Renal cortex interstitium (tissue), 15 donors: ENCODE measurements at places on chromosomes 16 and 17. TPM values are rescaled to one million over a fixed set of nuclear protein-coding genes. Genes with fewer than 3 reads are reported as not detected.
A peak's percentile ranks its signal among the peaks of the same experiment; 100 is the strongest.

The ARHGDIG gene
- 6.1 TPM for polyA plus RNA-seq

The FSCN2 gene
- polyA plus RNA-seq: 1.2 TPM

The DPEP3 gene
- polyA plus RNA-seq: not detected

The EVI2B gene
- 3.1 TPM for polyA plus RNA-seq

GRCh38 chr16:14302031-14302398 is 230.9 kb downstream of the MRTFB start:
- DNase-seq: peak; percentile 51

DNA sequence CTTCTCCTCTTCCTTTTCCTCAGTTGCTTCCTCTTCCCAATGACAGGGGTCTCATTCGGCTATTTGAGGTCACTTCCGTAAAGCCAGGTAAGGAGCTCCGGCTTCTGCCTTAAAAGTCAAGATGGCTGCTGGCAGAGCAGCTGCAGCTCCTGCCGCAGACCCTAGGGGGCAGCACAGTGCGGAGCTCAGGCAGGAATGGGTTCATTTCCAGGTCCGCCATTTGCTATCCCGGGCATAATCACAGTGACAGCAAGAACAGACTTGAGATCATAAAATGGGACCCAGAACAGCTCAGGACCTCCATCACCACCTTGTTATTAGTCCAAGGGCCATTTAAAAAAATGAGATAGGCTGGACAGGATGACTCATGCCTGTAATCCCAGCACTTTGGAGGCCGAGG is 199.5 kb downstream of the ZNF18 start:
- DNase-seq: no peak

DNA sequence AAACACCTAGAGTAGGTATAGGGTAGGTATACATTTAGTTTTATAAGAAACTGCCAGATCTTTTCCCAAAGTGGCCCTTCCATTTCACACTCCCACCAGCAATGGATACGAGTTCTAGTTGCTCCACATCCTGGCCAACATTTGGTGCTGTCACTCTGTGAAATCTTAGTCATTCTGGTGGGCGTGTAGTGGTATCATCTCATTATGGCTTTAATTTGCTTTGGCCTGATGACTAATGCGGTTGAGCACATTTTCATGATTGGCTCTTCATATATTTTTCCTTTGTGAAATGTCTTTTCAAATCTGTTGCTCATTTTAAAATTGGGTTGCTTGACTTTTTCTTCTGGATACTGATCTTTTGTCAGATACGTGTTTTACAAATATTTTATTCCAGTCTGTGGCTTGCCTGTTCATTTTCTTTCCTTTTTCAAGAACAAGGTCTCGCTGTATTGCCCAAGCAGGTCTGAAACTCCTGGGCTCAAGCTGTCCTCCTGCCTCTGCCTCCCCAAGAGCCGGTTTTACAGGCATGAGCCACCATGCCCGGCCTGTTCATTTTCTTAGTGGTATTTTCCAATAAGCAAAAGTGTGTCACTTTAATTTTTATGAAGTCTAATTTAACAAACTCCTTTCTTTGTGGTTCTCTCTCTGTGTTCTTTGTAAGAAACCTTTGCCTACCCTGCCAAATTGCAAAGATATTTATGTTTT is 192.4 kb downstream of the SEC14L1 start:
- DNase-seq: no peak
